ENCODE measurements at places on chromosomes 16 and 17.

GRCh38 chr16:19907161-19907992 lies 22.7 kb upstream of the GPRC5B start:
- peak; percentile 45 for DNase-seq

DNA sequence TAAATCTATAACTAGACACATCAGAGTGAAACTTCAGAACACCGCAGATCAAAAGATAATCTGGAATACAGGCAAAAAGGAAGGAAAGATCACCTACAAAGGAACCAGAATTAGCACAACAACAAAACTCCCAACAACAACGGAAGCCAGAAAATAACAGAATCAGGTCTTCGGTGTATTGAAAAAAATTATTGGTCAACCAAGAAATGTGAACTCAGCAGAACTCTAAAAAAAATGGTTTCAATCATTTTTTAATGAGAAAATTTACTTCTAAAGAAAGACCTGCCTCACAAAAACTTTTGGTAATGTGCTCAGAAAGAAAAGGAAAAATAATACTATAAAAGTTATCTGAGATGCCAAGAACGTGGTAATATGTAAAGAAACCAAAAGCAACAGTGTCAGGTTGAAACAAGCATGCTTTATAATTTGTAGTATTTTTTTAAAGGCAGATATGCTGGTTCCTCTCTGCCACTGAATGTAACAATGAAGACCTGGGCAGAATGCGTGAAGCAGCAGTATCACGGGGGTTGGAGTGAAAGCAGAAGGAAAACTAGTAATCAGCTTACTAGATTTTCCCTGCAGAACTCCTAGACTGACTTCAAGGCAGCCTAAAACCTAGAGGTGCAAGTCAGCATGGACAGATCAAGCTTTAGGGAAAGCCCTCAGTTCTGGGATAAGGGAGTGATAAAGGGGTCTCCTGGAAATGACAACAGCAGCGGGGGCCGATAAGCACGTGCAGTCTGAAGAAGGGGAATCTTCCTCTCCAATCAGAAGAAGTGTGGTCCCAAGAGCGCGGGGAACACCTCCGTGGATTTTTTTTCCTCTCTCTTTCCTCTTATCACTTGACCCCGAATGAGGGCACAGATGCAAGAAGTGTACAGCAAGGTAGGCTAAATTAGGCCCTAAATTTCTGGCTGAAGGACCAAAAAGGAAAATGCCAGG lies 80.9 kb upstream of the TEKT1 start:
- no peak for DNase-seq

- no peak for DNase-seq
These were observed 13.0 kb upstream of the ZFP3 start for GRCh38 chr17:5065227-5065744.

GRCh38 chr17:75153780-75154194 lies 525 bp downstream of the JPT1 start:
- no peak for DNase-seq

DNA sequence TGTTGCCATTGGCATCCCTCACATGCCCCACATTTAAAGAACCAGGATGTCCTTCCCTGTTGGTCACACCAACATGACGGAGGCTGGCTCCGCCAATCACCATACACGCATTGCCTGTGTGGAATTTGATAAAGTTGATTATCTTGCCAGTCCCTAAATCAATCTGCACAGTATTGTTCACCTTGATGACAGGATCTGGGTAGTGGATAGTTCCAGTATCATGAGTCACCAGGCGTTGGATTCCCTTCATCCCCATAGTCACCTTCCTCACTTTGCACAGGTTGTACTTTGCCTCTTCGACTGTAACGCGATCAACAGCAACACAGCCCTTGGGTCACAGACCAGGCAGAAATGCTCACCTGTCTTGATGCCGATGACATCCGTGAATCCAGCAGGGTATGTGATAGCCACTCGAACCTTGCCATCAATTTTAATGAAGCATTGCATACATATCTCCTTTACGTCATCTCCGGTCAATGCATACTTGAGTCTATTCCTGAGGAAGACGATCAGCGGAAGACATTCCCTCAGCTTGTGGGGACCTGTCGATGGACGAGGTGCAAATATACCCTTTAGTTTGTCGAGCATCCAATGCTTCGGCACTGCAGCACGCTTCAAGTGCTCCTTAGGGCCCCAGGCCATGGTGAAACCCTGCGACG lies 14.2 kb downstream of the CTRB2 start:
- DNase-seq: no peak

DNA sequence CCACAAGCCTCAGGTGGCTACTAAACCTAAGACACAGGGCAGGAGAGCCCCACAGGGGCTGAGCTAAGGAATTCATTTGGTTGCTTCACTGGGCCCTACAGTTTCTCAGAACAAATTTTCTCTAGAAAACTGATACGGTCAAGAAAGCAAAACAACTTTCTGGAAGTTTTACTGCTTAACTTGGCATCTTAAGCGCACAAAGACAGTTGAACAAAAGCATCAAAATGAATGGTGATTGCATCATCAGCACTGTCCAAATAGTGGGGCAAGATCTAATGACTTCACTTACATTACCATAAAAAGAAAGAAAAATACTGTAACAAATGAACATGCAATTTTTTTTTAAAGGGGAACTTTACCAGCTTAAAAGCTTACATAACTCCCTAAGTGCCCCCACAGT lies 47.6 kb downstream of the XPO6 start:
- DNase-seq: no peak

DNA sequence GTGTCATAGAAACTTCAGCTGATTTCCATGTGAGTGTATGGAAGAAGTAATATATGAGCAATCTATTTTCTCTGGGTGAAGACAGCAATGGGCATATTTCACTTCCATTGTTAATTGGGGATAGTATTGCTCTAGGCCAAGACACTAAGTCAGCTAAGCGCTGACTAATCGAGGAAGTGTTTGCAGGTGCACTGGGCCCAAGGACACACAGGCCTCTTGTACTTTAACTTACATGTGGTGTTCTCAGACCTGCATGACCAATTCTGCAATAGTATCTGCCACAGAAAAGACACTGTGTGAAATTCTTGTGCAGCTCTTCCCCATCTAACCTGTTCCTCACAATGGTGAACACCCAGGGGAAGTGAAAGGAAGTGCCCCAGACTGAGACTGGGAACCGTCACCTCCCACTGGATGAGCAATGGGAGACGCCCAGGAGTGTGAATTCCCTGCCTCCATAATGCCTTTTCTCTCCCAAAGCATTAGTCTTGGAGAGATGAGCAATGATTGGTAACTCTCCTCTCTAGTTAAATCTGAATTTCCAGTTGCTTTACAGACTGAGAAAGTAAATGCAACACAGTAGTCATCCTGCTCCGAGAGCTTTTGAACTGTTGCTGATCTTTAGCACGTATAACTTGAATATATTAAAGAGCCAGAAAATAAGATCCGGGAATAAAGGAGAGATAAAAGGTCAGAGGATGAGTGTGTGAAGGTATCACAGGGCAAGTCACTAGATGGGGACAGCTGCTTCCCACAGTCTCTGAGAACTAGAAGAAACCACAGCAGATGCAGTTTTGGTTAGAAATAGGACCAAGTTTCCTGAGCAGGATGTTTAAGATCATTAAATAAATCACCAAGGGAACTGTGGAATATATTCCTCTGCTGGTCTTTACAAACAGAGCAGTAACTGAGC lies 82.6 kb downstream of the CDK5R1 start:
- DNase-seq: no peak

DNA sequence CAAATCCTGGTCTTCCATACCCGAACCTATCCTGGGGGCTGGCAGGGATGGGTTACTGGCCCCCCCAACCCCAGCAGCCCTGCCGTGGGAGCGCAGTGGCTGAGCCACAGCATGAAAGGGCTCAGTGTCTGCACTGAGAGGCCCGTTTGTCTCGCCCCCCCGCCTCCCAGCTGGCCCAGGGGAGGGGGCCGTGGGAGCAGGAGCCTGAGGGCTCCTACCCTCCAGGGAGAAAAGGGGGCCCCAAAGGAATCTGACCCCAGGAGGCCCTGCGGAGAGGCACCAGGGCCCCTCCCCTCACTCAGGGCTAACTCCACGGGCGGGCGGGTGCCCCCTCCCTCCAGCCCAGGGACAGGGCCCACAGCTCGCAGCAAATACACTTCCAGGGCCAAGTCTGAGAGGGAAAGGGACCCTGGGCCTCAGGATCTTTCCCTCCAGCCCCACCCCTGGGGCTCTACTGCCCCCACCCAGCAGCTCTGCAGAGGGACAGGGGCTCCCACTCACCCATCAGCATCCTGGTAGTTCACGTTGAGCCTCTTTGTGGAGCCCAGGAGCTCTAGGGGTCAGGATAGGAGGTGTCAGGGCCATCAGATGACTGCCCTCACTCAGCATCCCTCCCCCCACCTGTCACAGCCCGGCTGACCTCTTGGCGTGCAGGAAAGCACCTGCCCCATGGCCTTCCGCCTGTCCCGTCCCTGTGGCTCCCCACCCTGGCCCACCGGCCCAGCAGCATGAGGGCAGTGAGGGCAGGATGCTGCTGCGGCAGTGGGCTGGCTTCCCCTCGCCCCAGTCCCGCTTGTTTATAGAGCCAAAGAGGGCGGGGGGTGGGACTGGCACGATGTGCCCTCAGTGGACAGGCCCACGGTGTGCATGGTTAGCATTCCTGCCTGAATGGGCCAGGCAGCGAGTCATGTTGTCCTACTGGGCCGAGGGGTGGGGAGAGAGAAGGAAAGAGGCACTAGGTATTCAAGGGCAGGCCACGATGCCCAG lies 7.3 kb downstream of the CASKIN2 start:
- no peak for DNase-seq

GRCh38 chr17:7884581-7885366 lies 3.8 kb upstream of the CHD3 start:
- no peak for DNase-seq

DNA sequence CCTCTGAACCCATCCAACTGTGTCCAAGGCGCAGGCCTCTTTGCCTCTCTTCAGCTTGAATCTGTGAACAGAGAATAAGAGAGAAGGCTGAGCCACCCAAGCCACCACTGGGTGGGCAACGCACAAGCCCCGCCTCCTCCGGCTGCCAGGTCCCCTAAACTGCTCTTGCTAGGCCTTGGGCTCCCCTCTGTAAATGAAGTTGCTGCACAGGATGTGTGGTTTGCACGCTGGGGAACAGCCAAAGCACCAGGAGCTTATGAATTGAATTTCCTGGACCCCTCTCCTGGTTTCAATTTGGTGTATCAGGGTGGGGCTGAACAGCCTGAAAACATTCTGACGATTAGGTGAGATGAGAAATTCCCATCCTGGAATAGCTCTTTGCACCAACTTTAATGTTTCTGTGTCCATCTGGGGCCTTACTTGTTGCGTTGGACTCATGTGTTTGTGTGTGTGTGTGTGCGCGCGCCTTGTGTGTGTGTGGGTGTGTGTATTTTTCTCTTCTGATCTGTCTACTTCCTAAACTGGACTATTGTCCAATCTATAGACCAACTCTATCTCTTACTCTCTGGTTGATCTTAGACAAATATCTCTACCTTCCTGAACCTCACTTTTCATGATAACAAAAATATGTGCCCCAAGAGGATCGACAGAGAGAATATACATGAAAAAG lies 2.3 kb downstream of the CCL1 start:
- DNase-seq: no peak

DNA sequence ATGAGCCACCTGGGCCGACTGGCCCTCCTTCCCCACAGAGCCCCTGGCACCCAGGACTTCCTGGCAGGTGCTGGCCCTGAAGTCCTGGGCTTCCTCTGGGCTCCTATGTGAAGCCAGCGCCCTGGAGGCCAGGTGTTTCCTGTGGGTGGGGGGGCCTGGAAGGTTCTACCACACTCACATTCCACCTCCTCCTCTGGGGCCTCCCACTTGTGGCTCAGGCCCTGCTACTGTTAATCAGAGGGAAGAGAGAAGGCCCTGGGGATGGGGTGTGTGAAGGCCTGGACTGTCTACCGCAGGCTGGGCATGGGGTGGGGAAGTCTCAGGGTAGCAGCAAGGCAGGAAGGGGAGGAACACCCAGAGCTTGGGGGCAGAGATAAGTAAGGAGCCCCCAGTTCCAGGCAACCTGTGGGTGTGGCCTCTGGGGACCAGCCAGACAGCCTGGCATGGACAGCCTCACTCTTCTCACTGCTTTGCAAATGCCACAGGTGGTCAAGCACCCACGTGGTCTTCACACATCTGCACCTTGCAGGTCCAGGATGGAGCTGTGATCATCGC lies 111.9 kb upstream of the TNRC6C start:
- no peak for DNase-seq

- peak; percentile 49 for DNase-seq
These were observed 10.6 kb downstream of the KSR1 start for GRCh38 chr17:27466743-27467375.

DNA sequence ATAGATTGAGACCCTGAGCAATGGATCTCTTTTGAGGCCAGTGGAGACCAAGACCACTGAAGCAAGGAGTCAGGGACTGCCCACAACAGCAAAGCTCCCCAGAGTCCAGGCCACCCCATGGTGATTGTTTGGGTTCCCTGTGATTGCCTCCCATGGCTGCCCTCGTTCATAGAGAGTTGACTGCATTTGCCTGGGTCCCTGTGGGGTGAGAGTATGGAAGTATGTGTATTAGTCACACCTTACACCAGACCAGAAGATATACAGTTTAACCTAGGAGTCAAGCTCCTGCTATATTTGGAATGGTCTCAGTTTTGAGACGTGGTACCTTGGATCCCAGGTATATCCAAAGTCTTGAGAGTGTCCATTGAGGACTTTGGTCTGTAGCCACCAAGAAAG lies 20.2 kb downstream of the HLF start:
- DNase-seq: no peak

GRCh38 chr17:3019761-3020160 lies 43.6 kb downstream of the OR1D5 start:
- no peak for DNase-seq

DNA sequence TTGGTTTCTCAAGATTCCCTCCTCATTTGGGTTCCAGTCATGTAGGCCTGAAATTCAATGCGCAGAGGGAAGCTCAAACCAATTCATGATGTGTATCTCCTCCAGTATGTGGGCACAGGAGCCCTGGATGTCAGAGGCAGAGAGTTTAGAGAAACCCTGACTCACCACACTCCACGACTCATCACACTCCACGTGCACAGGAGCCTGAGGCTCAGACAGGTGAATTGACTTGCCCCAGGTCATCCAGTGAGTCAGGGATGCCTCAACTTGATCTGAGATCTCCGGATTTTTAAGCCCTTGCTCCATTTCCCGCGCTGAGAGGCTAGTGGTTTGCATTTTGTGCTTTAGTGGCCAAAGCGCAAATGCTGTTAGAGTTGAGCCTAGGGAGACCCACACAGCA lies 183.9 kb downstream of the HAPSTR1 start:
- DNase-seq: no peak

DNA sequence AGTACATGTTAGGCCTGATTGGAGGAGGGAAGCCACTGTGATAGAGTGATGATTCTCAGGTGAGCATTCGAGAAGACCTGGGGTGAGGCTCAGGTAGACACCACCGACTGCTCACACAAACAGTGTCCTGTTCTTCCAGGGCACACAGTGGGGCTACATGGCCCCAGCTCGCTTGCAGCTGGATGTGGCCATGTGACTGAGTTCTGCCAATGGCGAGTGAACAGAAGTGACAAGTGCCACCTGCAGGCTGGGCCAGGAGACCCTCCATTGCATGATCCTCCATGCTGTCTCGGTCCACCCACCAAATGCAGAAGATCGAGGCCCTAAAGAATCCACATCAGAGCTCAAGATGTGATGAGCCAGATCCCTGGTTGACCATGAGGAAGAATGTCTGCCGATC lies 6.2 kb downstream of the CES5A start:
- no peak for DNase-seq

GRCh38 chr17:72311004-72311403 lies 190.2 kb downstream of the SOX9 start:
- no peak for DNase-seq

All from activated naive CD8-positive, alpha-beta T cell treated with anti-CD3 and anti-CD28 coated beads, Interleukin-2, amount 50 U/mL, for 16 hours (primary cell).